ENCODE measurements at places on chromosomes 4 and X.

DNA sequence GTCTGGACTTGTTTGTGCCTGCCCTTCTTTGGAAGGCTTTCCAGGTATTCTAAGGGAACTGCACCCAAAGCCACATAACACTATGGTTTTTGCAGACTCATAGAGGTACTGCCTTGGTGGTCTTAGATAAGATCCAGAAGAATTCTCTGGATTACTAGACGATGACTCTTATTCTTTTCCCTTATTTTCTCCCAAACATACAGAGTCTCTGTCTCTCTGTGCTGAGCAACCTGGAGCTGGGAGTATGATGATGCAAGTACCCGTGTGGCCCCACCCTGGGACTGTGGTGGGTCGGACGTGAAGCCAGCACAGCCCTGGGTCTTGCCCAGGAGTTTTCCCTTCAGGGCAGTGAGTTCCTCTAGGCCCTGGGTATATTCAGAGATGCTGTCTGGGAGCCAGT is 1342.4 kb upstream of the TENM3 start:
- no peak for DNase-seq

DNA sequence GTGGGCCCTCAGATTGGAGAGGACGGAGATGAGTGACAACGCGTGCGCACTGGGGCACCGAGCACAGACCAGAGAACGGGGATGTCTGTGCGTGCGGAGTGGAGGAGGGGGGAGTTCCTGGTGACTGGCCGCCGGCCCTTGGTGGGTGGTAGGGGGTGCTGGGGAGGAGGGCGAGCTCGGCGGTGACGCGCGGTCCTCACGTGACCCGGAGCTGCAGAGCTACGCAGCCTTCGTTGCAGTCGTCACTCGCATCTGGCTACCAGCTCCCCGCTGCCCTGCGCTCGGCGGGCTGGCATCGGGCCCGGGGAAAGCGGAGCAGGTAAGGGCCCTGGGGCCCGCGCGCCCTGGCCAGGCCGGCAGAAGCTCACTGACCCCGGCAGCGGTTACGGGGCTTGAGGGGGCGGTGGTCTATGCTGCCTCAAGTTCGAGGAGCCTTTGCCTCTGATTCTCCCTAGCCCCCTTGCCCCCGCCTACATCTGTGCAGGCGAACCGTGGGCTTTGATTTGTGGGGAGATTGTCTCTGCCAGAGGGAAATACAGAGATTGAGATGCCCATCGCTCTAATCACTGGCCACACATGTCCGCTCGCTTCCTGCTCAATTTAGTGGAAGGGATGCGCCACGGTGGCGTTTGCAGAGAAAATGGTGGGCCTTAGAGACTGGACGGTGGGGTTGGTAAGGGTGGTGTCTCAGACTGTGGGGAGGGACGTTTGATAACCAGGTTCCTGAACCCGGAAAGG is at the start of gene ARMCX4:
Gene ARMCX4 (plus strand): TSS at position 245 of the 738 bp plus-strand sequence. CDS start 3,134 bp downstream, outside the sequence.
- peak; percentile 4 for DNase-seq

- DNase-seq: no peak
Observed at GRCh38 chr4:21276046-21276445, 575.8 kb downstream of the PACRGL start.

GRCh38 chr4:71133491-71133890 is 140.0 kb downstream of the DCK start:
- DNase-seq: no peak

DNA sequence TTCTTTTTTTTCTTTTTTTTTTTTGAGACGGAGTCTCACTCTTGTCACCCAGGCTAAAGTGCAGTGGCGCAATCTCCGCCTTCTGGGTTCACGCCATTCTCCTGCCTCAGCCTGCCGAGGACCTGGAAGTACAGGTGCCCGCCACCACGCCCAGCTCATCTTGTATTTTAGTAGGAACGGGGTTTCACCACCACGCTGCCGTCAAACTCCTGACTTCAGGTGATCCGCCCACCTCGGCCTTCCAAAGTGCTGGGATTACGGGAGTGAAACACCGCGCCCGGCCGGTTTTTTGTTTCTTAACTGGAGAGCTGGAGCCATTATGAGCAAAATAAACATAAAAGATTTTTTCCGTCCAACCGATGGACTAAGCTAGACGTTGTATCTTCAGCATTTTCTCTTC is 1.9 kb upstream of the WDR17 start:
- no peak for DNase-seq

GRCh38 chrX:3815896-3816664 is 102.6 kb upstream of the PRKX start:
- DNase-seq: peak; percentile 3

DNA sequence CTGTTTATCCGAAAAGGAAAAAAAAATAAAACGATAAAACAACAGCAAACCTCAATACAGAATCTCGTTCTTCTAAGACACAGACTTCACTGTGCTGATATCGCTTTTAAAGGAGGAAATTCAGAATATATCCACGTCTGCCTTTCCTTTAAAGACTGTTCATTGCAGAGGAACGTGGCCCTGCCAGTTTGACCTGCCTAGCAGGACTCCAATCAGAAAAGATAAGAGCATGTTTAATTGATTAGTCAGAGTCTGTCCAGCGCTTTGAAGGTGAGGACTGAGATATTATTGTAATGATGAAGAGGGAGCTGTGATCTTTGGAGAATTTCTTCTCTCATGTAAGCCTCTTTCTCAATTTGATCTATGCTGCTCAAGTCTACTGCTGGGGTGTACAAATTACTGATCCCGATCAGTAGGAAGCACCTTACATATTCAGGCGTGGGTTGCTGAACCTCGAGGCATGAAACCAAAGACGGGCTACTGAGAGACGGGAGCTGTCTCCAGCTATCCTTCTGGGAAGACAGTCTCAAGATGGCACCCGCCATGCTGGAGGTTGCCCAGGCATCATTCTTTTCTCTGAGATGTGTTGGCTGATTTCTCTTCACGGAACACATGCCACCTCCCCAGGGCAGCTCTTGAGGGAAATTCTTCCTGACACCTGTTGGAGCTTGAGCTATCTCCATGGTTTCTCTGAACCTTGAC is 146.1 kb downstream of the SHOX start:
- no peak for DNase-seq

- no peak for DNase-seq
Observed at GRCh38 chr4:77110730-77111129, 34.9 kb upstream of the CCNI start.

DNA sequence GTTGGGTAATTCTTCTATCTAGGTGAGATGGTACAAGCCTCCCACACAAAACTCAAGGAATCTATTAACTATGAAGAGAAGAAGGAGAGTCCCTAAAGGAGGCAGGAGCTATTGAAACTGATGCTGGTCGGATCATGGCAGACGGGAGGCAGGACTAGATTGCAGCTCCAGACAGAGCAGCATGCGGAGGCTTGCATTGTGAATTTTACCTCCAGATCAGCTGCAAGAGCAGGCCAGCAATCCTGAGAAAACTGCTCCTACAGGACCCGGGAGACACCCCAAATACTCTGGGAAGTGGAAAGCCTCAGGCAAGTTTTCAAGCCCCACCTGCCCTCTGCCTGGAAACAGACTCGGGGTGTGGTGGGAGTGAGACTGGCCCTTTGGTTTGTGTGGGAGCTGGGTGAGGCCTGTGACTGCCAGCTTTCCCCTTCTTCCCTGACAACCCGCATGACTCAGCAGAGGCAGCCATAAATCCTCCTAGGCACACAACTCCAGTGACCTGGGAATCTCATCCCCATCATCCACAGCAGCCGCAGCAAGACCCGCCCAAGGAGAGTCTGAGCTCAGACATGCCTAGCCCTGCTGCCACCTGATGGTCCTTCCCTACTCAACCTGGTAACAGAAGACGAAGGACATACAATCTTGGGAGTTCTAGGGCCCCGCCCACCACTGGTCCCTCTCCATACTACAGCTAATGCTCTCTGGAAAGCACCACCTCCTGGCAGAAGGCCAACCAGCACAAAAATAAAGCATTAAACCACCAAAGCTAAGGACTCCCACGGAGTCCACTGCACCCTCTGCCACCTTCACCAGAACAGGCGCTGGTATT is 30.9 kb downstream of the GATB start:
- DNase-seq: no peak

DNA sequence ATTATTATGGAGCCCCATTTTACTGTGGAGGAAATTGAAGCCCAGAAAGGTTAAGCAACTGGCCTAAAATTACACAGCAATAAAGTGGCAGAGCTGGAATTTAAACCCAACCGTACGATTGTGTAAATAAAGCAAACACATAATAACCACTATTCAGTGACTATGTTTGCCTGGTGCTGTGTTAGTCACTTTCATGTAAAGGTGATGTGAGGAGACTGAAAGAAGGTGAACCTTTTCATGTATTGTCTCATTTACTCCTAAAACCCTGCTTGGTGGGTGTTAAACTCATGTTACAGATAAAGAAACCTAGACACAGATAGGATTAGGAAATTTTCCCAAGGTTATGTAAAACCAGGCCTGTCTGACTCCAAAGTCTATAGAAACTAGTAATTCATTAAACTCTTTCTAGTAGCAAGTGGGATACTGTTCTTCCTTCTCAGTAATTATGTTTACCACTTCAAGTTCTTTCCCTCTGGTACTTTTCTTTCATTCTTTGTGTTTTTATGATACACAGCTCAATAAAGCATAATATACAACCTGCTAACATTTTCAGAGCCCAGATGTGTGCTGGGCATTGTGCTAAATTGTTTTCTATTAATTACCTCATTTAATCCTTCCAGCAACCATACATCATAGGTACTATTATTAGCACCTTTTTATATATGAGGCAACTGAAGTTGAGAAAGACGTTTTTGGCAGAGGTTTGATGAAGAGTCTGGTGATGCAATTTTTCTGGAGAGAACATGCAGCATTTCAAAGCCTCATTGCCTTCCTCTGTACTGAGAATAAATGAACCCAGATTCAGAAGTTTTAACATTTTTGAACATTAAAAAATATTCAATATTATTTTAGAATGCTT is 202.7 kb downstream of the SPRY1 start:
- no peak for DNase-seq

DNA sequence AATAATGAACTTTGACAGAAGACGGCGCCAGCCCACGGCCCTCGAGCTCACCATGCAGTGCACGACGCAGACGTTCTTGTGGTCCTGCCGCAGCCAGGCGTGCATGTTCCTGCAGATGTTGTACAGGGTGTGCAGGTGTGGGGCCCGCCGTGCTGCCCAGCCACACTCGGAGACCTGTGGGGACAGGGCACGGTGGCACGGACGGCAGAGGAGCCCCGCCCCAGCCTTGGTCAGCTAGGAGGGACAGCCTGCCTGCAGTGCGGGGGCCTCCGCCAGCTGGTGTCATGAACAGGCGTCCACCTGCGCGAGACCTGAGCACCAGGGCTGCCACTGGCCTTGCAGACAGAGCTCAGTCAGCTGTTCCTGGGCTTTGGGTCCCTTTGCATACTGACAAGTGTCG is 49.5 kb downstream of the GAK start:
- DNase-seq: no peak

GRCh38 chr4:98930311-98930865 is 1.5 kb upstream of the EIF4E start:
- DNase-seq: no peak

DNA sequence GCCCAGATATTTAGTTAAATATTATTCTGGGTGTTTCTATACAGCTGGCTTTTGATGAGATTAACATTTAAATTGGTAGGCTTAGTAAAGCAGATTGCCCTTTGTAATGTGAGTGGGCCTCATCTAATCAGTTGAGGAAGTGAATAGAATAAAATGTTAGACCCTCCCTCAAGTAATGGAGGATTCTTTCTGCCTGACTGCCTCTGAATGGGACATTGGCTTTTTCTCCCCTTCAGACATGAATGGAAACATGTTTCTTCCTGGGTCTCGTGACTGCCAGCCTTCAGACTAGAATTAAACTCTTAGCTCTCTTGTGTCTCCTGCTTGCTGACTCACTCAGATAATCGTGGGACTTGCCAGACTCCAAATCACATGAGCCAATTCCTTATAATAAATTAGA is 266.7 kb downstream of the INPP4B start:
- no peak for DNase-seq

DNA sequence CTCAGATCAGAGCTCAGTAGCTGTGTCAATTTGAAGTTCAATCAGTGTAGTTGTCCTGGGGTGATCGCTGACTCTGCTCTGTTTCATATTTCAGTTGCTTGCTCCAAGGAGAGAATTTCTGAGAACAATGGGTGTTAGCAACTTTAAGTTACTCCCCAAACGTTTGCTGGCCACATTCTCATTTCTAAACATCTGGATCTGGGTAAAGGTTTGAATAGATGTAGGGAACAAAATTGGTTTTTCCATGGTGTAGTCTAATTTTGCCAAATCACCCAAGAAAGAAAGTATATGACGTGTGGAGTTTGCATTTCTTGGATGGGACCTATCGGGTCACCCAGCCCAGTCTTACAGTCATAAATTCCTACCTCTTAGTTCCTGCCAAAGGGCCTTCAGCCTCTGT is 103.7 kb downstream of the AKAP4 start:
- no peak for DNase-seq

DNA sequence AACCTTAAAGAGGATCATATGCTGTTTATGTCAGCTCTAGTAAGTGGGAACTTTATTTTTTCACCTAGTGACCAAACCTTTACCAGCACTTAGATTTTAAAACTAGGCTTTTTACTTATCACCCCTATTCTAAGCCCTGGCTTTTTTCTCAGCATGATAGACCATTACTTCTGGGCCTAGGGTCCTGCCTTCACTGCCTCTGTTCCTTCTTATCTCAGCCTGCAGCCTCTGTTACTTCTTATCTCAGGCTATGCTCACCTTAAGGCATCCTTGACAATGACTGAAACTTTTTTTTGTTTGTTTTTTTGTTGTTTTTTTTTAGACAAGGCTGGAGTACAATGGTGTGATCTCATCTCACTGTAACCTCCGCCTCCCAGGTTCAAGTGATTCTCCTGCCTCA is 59.6 kb downstream of the TMEM154 start:
- DNase-seq: no peak

- no peak for DNase-seq
Observed at GRCh38 chr4:73487233-73487632, 5.7 kb downstream of the AFM start.

DNA sequence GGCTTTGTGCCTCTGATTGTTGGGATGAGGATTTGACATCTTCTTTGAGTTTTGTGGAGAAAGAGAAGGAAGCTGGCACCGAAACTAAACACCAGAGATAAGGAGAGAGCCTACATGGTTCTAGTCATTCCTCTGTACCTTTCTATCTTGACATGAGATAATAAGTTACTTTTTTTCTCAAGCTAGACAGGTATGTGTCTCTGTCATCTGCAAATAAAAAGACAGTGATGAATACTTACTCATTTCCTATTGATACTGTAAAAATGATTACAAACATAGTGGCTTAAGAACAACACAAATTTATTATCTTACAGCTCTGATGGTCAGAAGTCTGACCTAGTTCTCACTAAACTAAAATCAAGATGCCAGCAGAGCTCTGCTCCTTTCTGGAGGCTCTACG is 1391.2 kb downstream of the STIM2 start:
- DNase-seq: no peak

- no peak for DNase-seq
Observed at GRCh38 chr4:161704040-161704439, 459.8 kb downstream of the FSTL5 start.

GRCh38 chr4:55979562-55979961 is 30.8 kb downstream of the CEP135 start:
- DNase-seq: no peak

DNA sequence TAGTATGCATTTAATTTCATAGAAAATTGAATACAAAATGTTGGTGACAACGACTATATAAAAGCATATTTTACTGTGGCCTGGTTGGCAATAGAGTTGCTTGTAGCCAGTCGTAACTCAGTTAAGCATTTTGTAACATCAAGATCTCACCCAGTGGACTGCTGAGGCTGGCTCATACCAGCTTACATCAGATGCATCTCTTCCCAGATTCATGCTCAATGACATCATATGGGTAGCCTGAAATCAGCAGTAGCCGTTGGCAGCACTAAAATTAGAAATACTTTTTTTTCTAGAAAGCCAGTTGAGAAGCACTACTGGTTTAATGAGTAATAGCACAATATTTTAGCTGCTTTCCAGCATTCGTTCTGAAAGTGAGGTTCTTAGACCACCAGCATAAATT is 341.2 kb downstream of the TECRL start:
- no peak for DNase-seq

Measured in activated naive CD4-positive, alpha-beta T cell (primary cell).